Glomerular endothelial cell (primary cell): ENCODE measurements at places on chromosomes 5 and 9. TPM values are rescaled to one million over a fixed set of nuclear protein-coding genes. Genes with fewer than 3 reads are reported as not detected.

PRDM9 gene
- not detected in 2 replicates for total RNA-seq

GGTA1 gene
- 4.5 and 7.4 TPM in 2 replicates for total RNA-seq

INSL4 gene
- not detected in 2 replicates for total RNA-seq

IFNA13 gene
- total RNA-seq = not detected in 2 replicates

CCNO gene
- 0.10 and 0.70 TPM in 2 replicates for total RNA-seq

WNK2 gene
- total RNA-seq = 0.06 TPM in 1 of 2 replicates, not detected in the other

PROB1 gene
- total RNA-seq = 2.4 and 2.7 TPM in 2 replicates

GRCh38 chr5:137095597-137095996 is 403.5 kb downstream of the SPOCK1 start:
- DNase-seq = no peak

GRCh38 chr5:180041301-180042274 is 30.0 kb downstream of the RNF130 start:
- DNase-seq = no peak

DNA sequence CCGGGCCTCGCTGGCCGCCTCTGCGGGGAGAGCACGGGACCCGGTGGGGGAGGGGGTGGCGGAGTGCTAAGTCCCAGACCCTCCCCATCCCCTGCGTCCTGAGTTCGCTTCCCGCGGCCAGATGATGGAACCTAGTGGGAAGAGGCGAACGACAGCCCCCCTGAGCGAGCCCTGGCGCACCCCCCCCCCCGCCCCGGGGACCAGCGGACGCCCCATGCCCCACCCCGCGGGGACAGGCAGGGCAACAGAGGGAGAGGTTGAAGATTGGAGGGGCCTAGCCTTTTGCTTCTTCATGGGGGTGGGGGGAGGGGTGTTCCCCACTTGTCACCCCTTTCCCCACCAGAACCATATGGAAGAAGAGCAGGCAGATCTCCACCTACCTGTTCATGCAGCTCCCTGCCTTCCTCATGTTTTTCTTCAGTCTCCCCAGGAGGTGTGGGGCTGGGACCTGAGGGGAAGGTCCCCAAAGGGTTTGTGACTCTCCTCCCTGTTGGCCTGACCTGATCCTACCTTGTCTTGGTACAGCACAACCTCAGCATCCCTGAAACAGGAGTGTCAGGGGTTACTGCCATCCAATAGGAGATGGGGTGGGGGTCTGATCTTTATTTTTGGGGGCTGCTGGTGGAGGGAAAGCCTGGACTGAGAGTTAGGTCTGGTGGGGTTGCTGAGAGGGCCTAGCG is 485 bp downstream of the FAM53C start:
- DNase-seq = no peak

DNA sequence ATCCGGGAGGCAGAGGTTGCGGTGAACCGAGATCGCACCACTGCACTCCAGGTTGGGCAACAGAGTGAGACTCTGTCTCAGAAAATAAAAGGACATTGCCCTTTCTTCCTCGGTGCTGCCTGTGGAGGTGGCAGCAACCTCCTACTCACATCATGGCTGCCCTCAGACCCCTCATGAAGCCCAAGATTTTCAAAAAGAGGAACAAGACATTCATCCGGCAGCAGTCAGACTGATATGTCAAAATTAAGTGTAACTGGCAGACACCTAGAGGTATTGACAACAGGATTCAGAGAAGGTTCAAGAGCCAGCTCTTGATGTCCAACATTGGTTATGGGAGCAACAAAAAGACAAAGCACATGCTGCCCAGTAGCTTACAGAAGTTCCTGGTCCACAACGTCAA is 12.6 kb upstream of the PAX5 start:
- no peak for DNase-seq

DNA sequence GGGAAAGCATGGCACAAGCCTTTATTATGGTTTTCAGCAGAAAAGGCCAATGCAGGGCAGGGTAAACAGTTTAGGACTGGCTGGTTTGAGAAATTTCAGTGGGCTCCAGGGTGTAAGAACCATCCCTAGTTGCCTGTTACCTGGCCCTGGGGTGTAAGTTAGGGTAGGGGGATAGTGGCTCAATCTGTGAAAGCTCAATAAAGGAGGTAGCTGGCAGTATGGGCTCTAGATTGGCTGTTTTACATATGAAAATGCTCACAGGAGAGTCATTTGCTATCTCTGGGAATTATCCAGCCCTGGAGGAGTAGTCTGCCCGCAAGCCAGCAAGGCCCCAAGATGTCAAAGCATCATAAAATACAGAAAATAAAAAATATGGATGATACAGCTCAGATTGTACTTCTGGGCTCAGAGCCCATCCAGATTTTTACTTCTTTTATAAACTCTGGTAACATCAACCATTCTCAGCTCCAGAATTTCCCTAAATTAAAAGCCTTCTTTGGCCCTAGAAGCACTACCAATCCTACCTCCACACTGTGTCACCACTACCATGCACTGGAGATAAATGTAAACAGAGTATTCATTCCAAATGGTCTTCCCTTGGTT is 31.1 kb downstream of the SSBP2 start:
- no peak for DNase-seq

DNA sequence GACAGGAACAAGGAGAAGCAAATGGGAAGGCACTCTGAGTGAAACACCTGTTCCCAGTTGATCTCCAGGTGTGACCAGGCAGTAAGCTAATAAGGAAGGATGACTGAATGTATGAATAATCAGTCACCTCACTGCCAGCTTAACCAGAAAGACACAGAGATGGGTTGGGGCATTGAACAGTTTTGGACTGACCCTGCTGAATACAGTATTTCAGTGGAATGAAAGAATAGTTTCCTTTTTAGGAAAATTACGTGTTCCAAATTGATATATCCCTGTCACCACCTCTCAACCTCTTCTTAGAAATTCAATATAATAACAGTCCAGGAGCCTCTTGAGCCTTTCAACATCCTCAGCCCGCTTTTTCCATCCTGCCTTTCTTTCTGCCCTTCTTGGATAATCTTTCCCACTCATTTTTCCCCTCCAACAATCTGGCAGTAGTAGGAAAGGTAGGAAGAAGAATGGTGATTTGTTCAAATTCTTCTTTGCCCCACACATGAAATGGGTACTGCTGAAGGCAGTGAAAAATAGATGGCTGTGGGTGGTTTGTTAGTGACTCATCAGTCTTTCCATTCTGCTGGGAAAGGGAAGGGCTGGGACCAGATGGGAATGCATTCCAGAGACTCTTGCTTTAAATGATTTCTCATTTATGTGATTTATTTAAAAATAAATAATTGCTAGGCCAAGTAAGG is 117.9 kb downstream of the ZSWIM6 start:
- peak; percentile 61 for DNase-seq
